CD4-positive, alpha-beta T cell treated with Interleukin-1 beta for 1 hour (primary cell): ENCODE measurements at places on chromosomes 16 and 17.

- DNase-seq = no peak
Measured at GRCh38 chr17:76446449-76447231, 6.3 kb downstream of the UBE2O start.

GRCh38 chr17:40115101-40115436 lies 6.7 kb upstream of the MSL1 start:
- DNase-seq = no peak

DNA sequence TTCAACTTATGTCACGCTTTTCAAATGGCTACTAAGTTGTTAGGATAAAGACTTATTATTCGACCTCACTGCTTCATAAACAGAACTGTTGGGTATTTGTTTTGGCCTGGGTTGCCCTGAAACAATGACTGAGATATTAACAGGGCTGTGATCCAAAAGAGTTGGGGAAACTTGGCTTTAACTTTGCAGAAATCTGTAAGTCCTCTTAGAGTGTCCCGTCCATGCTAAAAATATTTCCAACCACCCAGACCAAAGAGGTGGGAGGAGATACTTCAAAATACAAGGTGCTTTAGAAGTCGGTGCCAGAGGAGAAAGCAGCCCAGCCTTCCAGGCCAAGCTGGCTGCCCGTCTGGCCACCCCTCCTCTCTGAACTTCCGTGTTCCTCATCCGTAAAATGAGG lies 16.1 kb upstream of the SPATA32 start:
- no peak for DNase-seq

DNA sequence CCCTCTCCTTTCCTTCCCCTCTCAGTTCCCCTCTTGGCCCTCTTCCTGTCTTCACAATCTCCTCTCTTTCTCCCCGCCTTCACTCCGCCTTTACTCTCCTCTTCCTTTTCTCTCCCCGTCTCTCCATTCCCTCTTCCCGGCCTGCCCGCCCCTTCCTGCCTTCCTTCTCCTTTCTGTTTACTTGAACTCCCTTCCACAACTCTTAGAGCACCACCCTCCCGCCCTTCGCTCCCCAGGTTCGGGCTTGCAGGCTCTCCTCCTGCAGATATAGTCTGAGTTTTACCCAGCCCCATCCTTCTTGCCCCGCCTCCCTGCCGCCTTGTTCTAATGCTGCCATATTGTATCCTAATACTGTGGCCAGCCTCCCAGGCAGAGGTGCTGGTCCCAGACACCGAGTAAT lies 201.5 kb upstream of the N4BP1 start:
- DNase-seq = no peak

- no peak for DNase-seq
Measured at GRCh38 chr16:54216688-54217087, 69.9 kb downstream of the IRX3 start.
